Urothelium cell line (cell line): ENCODE measurements at places on chromosomes 6 and 20.

DNA sequence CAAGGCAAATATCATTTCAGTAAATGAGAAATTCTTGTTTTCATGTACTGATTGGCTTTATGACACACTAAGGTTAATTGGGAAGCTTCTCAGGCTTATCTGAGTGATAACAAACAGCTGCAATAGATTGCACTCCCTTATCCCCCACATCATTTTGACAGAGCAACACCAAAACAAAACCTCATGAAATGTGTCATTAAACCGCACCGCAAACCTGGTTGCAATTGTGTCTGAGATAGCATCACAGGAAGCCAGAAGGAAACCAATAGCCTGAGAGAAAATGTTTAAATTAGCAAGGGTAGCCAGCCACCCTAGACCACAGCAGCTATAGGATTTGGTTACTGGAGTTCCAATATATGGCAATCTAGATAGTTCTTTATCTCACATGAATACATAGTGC, 31.6 kb upstream of the LAMA4 start:
- DNase-seq = no peak

DNA sequence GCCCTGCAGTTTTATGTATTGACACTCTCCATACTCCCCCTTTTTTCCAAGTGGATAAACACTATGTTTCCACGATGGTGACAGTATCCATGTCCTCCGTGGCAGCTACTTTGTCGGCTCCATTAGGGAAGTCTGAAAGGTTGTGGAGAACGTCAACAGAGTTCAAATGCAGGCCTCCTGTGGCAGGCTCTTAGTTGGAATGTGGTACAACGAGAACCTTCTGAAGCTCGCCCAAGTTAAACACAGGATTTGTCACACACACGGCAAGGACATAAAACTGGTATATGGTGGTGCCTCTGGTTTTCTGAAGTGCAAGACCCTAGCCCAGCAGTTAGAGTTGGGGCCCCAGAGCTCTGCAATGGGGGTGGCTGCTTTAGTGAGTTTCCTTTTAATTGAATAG, 187.0 kb upstream of the TAB2 start:
- DNase-seq = no peak

GRCh38 chr6:20331042-20331441, 70.6 kb upstream of the E2F3 start:
- DNase-seq = no peak

GRCh38 chr20:22797103-22797502, 212.7 kb upstream of the FOXA2 start:
- DNase-seq = peak; percentile 58
